Activated T-cell treated with anti-CD3 and anti-CD28 coated beads for 24 hours (primary cell): ENCODE measurements at places on chromosomes 7 and 10.

DNA sequence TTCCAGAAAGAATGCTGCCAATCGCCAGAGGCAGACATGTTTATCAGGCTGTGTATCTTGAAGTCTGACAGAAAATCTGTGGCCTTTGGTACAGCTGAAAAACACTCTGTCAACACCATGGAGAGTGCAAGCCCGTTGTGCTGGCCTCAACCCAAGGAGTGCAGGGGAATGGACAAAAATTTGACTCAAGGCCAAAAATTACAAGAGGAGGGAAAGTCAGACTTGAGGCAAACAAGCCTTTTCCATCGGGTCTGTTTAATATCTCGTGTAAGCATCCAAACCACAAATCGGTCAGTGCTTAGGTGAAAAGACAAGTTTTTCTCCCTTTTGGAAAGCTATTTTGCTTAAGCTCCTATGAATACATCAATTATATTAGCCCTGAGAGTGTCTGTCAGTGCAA, 305.3 kb upstream of the NFE2L3 start:
- DNase-seq: no peak

- DNase-seq: no peak
Observed at GRCh38 chr7:149732611-149733010, 40.8 kb downstream of the ZNF467 start.

DNA sequence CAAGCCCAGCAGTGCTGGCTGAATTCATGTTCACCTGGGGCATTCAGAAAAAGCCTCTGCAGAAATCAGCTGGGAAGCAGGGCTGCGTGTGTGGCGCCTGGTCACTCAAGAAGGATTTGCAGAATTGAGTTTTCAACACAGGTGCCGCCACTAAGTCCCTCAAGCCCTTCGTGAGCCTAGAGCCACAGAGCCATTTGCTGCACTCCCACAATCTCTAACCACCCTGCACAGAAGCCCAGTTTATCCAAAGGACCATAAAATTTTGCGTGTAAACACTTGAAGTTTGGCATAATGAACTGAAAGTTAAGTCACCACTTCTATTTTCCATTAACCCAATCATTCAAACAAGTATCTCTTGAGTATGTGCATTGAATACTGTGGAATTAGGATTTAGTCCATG, 136.2 kb downstream of the DIP2C start:
- DNase-seq: no peak

- no peak for DNase-seq
Observed at GRCh38 chr10:35578618-35578956, 26.6 kb upstream of the GJD4 start.

DNA sequence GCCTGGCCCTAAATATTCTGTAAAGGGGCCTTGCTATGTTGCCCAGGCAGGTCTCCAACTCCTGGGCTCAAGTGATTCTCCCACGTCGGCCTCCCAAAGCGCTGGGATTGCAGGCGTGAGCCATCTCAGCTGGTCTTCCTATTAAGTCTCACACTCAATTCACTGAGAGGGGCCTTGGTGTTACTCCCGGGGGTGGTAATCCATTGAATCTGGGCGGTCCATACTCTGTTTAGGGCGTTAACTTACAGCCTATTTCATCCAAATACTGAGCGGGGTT, 665 bp upstream of the SRRT start:
- no peak for DNase-seq

GRCh38 chr7:130683026-130683425, 3.3 kb downstream of the TSGA13 start:
- DNase-seq: no peak

- DNase-seq: no peak
Observed at GRCh38 chr7:156589808-156590207, 50.8 kb upstream of the RNF32 start.

DNA sequence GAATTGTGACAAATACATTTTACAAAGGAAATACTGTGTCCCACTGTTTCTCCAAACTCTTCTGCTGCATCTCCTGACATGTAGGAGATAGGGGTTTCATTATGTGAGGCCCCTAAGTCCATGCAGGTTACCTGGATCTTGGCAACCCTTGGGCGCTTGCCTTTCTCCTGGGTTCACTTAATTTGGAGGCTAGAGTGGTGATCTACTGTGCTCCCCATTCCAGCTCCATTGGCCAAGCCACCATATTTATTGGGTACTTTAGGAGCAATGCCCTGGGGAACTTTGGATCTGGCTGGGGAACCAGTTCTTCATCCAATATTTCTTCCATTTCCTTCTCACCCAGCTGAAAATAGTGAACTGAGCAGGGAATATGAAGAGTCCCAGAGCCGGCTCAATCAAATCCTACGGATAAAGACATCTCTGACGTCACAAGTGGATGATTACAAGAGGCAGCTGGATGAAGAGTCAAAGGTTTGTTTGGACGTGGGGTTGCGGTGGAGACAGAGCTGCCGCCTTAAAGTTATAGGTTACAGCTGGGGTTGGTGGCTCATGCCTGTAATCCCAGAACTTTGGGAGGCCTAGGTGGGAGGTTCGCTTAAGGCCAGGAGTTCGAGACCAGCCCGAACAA, 18.5 kb downstream of the MYH16 start:
- DNase-seq: no peak

DNA sequence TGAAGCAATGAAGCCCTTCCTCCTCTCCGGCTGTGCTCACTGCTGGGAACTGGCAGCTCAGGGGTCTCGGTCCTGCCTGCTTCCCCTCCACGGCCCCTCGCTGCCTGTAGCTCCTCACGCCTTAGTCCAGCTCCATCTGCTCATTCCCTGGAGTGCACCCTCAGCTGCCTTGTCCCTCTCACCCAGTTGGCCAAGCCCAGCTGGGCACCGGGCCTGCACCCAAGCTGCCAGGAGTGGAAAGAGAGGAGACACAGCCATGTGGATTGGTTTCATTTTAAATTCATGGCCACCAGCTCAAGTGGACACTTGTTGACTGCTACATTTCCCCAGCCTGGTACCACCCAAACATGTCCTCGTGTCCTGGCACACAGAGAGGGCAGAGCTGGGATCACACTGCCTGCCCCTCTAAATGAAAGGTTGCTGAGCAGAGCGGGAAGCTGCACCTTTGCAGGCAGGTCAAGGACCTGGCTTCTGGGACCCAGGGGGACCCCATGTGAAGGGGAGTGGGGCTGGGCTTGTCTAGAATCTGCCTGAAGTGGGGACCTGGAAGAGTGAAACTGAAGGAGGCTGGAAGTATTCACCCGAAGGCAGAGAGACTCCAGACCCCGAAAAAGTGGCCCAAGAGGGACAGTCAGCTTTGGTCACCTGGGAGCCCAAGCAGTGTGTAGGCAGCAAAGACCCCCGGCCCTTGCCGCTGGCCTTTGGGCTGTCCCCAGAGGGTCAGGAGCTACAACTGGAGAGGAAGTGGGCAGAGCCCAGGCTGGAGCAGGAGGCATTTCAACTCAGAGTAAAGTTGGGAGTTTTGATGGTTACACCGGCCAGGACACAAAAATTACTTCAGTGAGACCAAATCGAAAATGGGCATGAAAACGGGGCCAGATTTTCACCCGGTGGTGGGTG, 15.0 kb upstream of the BNIP3 start:
- no peak for DNase-seq

- DNase-seq: no peak
Observed at GRCh38 chr7:14639801-14640200, 262.8 kb downstream of the DGKB start.

- DNase-seq: no peak
Observed at GRCh38 chr7:129240119-129240820, 15.4 kb downstream of the AHCYL2 start.

GRCh38 chr10:27819781-27820531, 74.3 kb upstream of the MKX start:
- DNase-seq: no peak

GRCh38 chr10:66257801-66258200, 668.0 kb upstream of the LRRTM3 start:
- DNase-seq: no peak

DNA sequence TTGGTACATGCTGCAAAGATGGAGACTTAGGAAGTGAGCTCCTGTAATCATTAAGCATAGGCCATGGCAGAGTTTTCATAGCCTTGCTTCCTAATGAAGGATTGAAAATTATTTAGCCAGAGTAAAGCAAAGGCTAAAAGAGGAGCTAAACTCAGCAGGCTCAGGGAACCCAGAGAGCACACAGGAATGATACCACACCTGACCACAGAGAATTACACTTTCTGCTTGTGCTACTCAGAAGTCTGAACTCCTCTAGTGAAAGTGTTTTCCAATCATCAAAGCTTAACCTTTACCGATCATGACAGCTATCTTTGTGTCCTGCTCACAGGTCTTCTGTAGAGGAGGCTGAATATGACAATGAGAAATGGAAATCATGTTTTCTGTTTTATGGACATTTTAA, 347.7 kb downstream of the OTUD1 start:
- DNase-seq: no peak

GRCh38 chr7:127997226-127997922, 33.9 kb downstream of the LRRC4 start:
- DNase-seq: no peak

- peak; percentile 55 for DNase-seq
Observed at GRCh38 chr7:56074371-56074791, 10.3 kb downstream of the SUMF2 start.

DNA sequence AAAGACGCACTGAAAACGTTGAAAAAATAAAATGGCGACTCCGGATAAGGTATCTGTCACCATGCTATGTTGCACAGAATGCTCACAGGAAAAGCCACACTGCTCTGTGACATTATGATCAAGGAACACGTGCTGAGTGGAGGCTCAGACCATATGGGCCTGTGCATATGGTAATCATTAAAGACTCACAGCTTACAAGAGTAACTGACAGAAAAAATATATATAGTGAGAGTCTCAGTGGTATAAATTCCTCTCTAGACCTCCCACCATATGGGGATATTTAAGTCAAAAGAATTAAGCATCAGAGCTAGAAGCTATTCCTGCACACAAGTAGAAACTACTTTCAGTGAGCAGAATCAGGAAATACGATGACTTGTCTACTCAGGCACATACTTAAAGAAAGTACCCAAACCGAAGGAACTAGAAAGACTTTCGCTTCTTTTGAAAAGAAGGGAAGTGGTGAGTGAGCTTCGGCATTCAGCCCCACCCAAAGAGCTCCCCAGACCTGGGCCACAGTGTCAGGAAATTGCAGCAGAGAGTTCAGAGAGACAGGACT, 65.1 kb upstream of the MPP7 start:
- peak; percentile 34 for DNase-seq

DNA sequence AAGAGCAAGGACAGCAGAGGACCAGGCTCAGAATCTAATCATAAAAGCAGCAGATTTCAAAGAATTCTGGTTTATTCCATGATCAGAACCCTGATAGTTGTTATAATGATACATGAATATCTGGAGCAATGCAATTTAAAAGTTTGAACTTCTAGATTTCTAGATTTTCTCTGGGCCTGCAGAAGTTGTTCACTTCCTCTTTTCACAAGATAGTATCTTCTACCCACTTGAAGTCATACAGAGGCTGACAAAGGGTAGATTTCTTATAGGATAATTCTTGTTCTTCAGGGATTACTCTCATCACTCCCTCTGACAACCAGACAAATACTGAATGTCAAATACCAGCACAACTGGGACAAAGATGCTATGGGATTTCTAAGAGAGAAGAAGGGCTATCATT, 320.0 kb upstream of the ETV1 start:
- DNase-seq: no peak

GRCh38 chr7:105786520-105787470, 89.6 kb downstream of the ATXN7L1 start:
- no peak for DNase-seq

DNA sequence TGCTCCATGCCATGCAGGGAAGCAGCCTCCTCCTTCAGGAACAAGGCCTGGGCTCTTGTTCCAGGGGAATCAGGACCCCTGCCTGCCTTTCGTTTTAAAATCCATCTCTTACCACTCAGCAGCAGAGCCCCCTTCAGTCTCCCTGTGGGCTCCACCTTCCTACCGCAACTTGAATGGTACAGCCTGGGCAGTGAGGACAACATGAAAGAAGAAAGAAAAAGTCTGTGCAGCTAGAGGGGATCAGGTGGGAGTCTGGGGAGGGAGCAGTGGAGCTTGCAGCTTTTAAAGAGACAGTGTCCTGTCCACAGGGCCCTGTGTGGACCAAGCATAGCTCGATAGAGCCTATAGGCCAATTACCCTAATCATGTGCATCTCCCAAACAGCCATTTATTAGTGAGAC, 3.7 kb downstream of the PLXNA4 start:
- no peak for DNase-seq

DNA sequence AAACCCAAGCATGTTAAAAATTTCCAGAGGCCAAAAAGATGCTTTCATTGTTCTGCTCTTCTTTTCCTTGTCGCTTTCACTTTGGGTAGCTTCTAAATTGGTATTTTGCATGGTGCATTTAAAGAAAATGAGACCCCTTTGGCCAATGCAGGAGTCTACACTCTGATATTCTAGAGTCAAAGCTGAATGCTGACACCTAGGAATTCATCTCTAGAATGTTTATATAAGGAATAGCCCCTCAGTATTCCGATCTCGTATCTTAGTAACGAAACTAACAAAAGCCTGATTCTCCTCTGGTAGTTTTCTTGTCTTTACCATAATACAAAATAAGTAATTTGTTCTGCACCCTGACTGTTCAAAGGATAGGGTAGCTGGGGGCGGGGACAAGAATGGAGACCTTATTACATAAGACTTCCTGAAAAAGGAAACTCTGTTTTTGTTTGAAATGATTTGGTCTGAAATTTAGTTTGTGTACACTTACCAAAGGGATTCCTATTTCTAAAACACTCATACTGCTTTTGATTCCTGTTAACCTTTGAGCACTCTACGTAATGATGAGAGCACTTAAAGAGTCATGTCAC, 17.1 kb downstream of the IKZF1 start:
- no peak for DNase-seq

DNA sequence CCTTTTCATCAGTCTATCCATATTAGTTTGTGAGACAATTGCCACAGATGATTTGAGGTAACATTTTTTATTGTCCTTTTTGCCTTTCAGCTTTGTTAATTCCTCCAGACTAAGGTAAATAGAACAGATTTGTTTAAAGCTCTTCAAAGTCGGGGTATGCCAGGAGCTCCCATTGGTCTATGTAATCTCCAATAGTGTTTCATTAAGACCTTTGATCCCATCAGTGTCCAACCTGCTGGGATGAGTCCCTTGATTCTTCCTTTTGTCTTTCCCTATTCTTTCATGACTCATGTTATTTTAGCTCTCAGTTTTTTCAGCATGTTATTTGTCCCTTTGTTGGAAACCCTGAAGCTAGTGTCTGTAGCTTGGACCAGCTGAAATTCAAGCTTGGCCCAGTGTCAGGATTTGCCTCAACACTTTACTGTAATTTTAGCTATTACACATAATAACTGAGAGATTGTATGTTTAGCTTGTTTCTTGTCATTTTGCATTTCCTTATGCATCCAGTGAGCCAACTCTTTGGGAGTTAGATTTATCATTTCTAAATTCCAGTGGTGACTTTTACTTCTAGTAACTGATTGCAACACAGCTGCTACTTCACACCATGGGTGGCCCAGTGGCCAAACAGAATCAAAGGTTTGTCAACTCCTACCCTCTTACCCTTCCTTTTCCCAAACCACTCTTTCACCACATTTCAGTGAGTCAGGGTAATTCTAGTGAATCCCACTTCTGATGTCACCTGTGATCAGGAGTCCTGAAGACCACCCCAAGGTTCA, 15.3 kb downstream of the AGBL3 start:
- no peak for DNase-seq

DNA sequence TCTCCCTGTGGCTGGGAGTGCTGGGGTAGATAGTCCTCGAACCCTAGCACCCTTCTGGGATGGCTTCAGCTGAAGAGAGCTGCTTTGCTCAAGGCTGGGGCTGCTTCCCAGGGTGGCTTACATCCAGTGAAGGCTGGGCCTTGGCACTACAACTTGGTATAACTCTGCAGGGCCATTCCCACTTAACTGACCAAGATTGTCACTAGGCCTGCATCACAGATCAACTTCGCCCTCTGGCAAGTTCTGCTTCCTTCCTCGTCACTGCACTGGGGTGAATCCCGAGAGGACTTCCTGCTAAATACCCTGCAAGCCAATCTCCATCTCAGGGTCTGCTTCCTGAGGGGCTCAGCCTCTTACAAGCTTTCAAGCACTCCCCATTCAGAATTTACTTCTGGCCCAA, 195.2 kb downstream of the DOCK4 start:
- DNase-seq: no peak
